Stimulated activated CD4-positive, alpha-beta T cell treated with anti-CD3 and anti-CD28 coated beads, TNF-alpha, amount 100 ng/mL, for 24 hours (primary cell): ENCODE measurements at places on chromosomes 4 and X.

DNA sequence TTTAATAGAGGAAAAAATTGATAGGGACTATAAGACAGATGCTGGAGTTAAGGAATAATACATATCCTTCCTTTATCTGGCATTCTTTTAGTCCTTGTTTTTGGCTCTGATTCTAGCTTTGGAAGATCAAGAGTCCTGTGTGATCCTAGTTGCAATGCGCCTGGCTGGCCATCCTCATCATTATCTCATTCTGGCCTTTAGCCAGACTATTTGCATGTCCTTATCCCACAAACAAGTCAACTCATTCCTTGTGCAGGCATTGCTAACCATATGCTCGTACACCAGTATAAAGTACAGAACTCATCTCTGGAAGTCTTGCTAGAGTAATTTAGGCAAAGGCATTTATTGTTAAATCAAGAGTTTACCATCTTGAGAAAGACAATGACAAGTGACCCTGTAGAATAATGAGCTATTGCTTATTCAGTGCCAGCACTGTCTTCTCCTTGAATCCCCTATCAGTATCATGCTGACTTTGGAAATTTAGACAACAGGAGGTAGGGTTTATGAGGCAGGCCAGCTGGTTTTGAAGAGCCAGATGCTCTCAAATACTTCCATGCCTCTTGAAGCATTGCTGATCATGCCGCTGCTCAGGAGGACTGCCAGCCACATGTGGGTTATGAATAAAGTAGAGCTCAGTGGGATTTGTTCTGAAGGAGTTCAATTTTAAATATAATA is 1730.3 kb upstream of the TENM3 start:
- no peak for DNase-seq

DNA sequence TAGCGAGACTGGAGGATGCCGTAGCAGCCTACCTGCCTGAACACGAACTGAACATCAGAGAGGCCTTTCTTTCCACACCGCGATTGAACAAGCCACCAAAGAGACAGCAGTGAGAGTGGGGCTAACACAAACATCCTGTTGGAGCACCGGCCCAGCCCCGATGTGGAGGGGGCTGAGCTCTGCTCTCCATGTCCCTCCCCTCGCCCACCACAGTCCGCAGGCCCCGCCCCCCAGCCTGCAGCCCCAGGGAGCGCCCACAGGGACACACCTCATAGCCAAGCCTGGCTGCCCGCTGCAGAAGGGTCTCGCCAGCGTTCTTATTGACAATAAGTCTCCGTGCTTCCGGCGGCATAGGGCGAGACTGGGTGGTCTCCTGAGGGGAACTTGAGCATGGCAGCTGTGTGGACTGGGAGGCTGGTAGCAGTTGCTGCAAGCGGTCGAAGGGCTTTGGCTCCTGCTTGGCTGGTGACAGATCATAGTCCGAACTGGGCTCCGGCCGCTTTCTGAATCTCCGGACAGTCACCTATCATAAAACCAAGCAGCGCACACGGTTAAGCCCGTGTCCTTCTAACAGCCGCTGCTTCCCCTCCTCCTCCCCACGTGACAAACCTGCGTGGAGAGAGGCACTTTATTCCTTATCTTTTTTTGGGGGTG is 35.8 kb downstream of the BCOR start:
- no peak for DNase-seq

GRCh38 chr4:30454504-30454903 is 265.7 kb upstream of the PCDH7 start:
- DNase-seq, result no peak

DNA sequence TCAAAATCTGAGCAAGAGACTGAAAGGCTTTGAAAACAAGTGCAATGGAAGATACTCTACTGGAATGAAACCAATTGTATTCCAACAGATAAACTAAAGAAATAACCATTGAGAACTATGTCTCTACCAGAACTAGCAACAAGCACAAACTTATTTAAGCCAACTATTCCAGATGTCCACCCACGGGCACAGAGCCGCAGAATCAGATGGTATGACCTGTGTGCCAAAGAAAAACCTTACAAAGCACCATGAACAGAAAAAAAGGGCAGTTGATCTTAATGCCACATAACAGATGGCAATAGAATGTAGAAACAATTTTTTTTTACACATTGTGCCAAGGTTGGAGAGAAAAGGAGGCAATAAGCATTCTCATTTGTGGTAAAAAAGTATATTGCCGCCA is 269.3 kb upstream of the ADGRL3 start:
- DNase-seq, result no peak

DNA sequence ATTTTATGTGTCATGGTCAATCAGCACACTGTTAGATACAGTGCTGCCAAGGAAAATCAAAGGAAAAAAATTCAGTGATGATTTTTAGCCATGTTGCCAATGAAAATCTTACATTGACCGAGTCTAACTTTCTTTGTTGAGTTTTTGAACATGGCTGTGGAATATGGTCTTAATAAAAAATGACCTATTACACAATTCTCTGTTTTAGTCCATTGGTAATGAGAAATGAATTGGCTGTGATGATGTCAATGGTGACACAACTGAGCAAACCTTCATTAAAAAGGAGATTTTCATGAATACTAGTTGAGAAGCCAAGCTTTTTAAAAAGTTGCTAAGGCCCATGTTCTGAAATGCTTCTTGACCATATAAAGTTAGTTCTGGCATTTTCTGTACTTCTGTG is 225.9 kb upstream of the GYPA start:
- no peak for DNase-seq

DNA sequence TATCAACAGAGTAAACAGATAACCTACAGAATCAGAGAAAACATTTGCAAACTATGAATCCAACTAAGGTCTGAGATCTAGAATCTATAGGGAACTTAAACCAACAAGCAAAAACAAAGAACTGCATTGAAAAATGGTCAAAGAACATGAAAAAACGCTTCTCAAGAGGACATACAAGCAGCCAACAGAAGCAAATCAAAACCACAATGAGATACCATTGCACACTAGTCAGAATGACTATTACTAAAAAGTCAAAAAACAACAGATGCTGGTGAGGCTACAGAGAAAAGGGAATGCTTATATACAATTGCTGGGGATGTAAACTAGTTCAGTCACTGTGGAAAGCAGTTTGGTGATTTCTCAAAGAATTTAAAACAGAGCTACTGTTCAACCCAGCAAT is 255.7 kb downstream of the TMEM47 start:
- no peak for DNase-seq

DNA sequence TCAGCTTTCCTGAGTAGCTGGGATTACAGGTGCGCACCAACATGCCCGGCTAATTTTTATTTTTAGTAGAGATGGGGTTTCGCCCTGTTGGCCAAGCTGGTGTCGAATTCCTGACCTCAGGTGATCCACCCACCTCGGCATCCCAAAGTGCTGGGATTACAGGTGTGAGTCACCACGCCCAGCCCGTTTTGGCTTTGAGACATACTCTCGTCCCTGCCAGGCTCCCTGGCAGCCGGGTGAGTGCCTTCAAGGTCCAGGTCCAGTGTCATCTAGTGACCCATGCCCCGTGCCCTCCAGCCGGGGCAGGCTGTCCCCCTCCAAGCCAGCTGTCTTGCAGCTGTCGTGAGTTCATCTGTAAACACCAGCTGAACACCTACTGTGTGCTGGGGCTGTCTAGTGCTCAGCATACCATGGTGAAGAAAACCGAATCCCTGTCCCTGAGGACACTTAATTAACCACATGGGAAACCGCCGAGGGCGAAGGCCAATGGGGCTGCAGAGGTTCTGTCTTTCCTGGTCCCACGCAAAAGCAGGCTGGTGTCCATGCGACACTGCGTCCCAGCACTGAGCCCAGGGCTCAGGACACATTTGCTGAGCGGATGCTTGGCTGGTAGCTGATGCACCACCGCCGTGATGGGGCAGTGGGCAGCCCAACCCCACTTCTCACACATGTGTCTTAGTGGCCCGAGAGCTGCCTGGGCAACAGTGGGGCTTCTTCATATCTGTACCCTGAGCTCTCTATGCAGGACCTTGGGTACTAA is 21.9 kb downstream of the NSG1 start:
- no peak for DNase-seq

DNA sequence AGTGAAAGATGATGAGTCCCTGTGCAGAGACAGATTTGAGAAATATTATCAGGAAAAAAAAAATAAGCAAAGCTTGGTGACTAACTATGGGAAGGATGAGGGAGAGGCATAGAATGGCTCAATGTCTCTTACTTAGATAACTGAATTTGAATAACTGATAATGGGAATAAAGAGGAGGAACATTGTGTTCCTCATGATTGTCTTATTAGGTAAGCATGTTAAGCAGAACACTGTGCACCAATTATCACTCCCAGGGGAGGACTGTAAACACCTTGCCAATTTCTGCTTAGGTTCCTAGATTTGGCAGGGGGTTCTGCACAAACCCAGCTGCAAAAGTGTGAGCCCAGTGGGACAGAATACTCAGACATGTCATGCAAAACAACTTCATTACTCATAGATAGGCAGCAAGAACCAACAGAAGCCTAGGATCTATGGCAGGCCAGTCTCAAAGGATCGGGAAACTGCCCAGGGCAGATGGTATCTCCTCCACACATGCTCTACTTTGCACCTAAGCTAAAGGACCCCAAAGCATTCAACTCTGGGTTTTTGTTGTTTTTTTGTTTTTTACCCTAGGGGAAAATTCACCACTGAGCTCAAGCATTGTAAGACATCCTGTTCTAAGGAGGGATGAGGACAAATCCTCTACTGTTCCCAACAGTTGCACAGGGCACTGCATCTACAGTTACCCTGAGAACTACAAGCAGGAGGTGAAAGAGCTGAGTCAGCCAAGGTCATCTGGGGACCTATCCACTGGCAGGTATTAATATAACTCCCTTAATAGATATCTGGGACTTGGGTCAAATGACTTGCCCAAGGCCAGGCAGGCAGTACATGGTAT is 907.0 kb downstream of the RAPGEF2 start:
- no peak for DNase-seq
